ENCODE measurements at places on chromosomes 1 and 21.

GRCh38 chr1:214289574-214290272 is 8.8 kb downstream of the SMYD2 start:
- no peak for DNase-seq

DNA sequence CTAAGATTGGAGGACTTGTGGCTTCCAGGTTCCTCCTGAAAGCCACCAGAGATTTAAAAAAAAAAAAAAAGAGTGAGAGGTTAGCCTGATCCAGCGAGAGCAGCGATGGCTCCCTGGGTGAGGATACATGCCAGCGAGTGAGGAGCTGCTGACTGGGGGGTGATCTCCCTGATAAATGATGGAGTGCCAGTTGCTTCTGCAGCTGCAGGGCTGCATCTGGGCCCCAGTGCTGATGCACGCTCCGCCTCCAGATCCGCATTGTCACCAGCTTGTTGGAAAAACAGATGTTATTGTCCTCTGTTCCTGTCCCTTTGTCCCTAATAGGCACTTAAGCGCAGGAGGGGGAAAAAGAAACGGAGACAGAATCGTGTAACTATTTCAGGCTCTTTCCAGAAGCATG is 28.6 kb downstream of the UBIAD1 start:
- no peak for DNase-seq

DNA sequence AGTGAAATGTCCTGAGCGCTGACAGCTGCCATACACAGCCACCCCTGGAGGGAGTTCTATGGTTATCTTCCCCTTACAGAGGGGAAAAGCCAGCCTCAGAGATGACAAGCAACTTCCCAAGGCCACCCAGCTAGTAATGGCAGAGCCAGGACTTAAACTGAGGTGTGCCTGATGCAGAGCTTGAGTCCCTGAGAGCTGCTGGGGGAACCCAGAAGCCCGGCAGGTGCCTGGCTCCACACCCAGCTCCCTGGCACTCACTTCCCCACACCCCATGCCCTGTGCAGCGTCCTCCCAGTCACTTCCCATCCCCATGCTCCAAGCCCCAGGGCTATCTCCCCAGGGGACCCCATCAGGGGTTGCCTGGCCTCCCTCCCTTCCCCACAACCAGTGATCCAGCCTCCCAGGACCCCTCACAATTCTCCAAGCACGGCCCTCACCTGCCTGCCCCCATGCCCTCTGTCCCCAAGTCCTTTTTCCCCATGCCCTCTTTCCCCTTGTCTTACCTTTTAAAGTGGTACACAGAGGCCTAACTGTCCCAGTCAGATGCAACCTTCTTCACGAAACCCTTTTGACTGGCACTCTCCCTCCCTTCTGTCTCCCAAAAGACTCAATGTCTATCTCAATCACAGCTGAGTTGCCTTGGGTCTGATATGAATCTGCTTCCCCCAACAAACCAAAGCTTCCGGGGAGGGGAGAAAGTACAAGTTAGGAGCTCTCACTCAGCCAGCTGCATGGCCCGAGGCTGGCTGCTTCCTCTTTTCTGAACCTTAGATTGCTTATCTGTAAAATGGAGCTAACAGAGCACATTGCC is 39.8 kb upstream of the LRP8 start:
- DNase-seq, result no peak

DNA sequence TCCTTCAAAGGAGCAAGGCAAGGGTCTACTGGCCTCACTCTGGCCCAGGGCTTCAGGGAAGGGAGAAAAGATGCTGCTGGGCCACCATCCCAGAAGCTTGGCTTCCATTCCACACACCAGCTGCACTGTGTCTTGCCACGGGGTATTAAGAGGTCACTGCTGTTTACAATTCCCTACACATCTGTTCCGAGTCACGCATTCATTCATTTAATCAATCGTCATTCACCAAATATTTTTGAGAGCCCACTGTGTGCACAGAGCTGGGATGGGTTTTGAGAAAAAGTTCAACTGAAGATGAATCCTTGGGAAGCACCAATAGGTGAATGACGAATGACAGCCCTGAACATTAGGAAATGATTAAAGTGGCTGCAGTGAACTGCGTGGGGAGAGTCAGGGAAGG is 101.7 kb downstream of the NAV1 start:
- no peak for DNase-seq

DNA sequence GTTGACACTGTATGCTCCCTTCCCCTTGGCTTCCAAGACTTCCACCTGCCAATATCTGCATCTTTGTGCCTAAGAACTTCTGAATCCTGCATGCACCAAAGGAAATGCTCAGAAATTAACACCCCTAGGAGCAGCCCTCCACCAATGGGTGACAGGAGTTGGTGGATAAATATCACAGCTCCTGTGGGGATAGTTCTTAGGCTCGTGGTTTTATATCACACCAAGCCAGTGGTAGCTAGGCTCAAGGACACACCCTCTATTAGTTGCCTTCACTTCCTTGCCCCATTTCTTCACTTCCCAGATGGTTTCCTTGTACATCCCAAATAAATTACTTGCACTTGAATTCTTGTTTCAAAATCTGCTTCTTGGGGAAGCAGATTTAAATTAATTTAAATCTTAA is 16.9 kb upstream of the CDC14A start:
- no peak for DNase-seq

GRCh38 chr1:35637401-35637809 is 3.9 kb downstream of the PSMB2 start:
- DNase-seq, result no peak

DNA sequence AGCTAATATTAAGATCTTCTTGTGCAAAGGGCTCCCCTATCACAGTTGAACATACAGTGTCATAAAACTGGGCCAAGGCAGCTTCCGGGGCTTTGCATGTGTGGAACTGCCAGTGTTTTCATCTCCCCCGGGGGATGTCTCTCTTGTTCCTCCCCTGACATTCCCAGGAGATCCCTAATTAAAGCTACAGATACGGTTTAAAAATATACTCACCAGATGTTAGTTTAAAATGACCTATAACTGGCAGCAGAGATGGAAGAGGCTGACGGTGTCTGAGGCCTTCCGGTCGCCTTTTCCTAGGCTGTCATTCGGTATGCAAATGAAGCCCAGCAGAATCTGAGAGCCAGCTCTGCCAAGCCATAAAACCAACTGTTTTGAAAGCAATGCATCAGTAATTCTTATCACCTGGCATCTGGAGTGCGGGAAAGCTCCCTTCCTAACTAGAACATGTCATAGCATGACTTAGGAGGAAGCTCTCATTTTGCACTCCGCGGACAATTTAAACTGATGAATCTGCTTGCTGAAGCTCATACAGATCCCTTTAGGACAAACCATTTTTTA is 436.5 kb upstream of the VAMP3 start:
- DNase-seq, result no peak

DNA sequence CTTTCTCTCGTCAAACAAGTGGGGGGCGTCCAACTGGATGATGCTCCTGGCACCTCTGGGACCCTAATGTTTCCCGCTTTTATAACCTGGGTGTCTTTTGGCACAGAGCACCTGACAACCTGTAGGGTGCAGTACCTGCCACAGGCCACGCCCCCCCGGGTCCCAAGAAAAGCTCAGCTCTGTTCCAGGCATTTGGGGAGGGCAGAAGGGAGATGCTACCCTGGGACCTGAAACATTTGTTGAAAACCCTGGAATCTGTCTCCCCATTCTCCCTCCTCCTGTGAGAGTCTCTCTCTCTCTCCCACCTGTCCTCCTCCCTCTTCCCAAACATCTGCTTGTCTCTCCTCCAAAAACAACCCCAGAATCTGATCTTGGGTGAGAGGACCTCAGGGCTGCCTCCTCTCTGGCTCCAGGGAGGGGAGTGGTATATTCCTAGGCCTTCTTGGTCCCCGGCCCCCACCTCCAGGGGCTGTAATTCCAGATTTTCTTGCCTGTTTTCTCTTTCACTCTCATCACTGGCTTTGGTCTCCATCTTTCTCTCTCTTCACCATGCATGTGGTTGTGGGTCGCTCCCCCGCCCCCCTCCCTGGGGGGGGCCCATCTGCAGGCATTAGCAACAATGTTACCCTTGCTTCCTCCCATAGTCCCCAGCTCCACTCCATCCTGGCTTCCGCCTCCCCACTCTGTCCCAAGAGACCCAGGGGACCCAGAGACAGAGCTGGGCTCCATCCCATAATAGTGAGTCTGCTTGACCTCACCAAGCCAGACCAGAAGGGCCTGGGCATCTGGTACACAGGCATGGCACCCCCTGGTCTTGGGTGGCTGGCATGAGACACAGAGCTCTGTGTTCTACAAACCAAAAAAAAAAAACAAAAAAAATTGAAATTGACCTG is 4.1 kb downstream of the AHDC1 start:
- DNase-seq, result no peak

- no peak for DNase-seq
Measured at GRCh38 chr1:44970317-44970716, 16.1 kb downstream of the EIF2B3 start.

- DNase-seq, result no peak
Measured at GRCh38 chr1:11648039-11648438, 6.2 kb downstream of the FBXO2 start.

GRCh38 chr1:27760426-27760825 is 12.6 kb upstream of the STX12 start:
- DNase-seq, result no peak

DNA sequence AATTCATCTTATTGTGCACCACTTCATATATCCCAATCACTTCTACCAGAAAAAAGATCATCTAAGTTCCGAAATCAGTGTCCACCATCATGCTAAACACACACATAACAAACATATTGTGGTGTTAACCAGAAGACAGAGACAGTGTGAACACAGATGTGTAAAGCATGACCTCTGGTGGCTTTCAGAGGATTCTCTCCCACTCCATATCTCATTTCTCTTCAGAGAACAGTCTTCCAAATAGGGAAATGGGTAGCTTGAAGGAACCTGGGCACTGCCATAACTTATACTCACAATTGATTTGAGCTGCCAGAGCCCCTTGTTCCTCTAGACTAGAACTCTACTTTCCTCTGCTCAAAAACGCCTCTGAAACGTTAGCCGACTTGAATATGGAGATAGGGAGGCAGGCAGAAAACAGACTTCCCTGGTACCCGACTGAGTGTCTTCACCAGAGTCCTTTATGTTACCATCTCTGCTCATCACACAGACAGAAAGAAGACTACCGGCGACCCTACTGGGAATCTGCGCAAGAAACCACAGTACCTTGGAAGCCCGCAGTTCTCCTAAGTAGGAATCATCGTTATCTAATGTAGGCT is 1.8 kb upstream of the ELAPOR1 start:
- DNase-seq, result no peak

DNA sequence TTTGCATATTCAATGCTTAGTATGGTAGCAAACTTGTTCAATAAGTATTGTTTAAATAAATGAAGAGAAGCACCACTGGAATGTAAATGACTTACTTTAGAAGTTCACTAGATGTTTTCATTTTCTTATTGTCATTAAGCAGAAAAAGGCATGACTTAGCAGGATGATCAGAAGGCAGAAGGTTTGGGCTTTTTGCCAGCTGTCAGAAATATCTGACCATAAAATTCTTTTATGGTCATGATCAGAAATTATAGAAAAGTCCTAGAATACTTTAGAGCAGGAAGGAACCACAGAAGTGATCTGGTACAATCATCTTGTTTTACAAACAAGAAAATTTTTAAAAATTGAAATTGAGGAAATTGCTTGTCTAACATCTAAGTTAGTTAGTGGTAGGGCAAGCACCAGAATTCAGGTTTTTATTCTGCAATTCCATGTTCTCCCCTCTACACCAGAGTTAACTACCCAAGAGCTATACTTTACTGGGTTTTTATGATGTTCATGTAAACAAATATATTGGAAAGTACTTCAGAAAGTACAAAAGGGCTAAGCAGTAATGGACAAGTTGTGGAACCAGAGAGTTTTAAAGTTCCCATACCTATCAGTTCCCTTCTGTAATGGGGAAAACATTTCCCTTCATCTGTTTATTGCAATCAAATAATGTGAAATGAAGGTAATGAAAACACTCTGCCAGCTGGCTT is 10.1 kb downstream of the FMO5 start:
- DNase-seq, result no peak
